NCI-H146 (cell line): ENCODE measurements at places on chromosomes 7 and 10.

- DNase-seq, result no peak
Measured at GRCh38 chr10:28184810-28185209, 118.1 kb downstream of the MPP7 start.

DNA sequence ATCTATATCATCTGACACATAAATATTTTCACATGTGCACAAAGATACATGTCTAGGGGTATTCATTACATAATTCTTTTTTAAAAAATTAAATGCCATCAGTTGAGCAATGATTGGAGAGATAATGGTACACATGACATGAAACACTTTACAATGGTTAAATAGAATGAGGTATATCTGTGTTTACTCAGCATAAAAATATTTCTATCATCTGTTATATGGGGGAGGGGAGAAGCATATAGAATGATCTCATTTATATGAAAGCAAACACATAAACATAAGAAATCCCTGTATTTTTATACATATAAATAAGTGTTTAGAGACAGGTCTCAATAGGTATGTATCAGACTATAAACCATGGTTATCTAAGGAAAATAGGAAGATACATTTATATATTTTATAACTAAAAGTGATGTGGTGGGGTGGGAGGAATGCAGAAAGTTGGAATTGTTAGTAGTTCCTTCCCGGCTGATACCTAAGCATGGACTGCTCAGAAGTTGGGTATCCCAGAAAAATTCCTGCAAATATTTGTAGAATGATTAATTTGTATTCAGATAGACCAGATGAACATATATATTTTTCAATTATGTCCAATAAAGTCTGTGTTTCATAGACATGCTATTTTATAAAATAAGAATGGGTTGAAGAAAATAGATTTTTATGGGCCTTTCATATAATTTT, 75.1 kb downstream of the SHOC2 start:
- no peak for DNase-seq

DNA sequence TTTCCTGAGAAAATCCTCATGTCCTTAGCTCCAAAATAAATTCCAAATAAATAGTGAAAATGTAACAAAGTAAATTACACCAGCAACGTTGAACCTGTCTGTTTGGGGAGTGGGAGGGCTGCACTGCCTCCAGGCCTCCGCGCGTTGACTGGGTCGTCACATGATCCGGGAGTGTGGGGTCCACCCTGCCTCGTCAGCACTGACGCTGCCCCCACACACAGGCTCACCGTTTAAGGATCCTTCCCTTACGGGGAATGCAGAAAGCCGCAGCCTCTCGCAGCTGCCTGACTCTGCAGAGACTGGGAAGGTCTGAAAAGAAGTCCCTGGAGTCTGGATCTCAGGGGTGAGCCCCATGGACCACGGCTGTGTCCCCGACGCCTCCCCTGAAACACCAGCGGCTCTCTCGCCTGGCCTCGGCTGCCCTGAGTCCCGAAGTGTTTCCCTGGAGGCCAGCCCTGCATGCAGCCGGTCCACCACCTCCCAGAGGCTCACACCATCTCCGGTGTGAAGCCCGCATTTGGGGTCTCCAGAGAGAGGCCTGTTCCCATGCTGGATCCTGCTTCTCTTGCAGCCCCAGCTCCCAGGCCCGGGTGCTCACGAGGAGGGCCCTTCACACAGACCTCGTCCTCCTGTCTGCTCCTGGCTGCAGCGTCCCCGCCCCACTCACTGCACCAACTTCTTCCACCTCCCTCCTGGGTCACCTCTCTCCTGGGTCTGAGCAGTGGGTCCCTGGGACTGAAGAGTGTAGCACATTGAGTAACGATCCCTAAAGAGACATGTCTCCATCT, 49.5 kb upstream of the ADGRA1 start:
- no peak for DNase-seq

DNA sequence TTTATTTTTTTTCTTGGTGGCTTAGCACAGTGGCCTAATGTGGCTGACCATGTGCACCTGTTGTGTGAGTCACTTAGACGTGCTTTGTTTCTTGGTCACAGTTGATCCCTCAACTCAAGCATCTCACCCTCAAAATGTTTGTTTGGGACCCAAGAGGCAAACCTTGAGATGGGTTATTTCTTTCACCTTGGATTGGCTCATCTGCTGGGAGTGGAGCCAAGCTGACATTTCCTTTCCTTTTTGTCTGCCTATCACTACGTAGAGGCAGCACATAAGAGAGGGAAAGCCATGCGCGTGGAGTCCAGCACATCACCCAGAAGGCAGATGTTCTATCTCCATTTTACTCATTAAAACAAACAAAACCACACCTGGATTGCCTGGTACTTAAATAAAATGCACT, 6.4 kb upstream of the PRKCQ start:
- no peak for DNase-seq

DNA sequence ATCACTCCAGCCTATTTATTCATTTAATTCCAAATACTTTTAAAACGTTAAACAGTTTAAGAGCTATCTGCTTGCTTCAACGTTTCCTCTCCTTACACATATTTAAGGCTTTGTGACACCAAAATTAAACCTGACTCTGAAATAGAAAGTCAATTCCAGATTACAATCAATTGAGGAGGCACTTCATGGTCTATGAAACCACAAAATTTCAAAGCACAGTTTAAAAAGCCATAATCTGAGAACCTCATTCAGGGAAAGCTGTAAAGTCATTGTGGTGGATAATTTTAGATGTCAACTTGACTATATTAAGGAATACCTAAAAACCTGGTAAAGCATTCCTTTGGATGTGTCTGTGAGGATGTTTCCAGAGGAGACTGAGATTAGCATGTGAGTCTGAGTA, 6.2 kb downstream of the SNX13 start:
- DNase-seq, result no peak

- no peak for DNase-seq
Measured at GRCh38 chr7:127578711-127579275, 6.6 kb downstream of the GCC1 start.

GRCh38 chr7:87513735-87514335, 38.4 kb upstream of the ABCB4 start:
- no peak for DNase-seq

- DNase-seq, result peak; percentile 90
Measured at GRCh38 chr10:97334370-97335175, at the start of gene FRAT2. TSS of gene FRAT2 (minus strand) at chr10:97334729. CDS start at chr10:97334572, 157 bp downstream.

GRCh38 chr7:4225881-4226523, 456.1 kb upstream of the FOXK1 start:
- peak; percentile 80 for DNase-seq

DNA sequence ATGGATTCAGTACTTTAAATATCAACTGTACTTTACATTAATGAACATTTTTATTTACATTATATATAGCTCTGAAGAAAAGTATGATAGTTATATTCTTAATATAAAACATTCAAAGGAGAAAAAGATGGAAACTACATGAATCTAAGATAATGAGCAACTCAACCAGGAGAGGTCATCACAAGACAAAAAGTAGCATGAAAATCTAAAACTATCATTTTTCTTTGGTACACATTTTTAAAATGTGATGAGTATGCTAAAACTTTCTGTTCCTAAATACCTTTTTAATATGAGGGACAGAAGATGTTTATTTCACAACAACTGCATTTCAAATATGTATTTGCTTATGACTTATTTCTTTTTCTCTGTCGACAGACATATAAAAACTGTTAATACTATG, 2.4 kb downstream of the CNTNAP2 start:
- no peak for DNase-seq

DNA sequence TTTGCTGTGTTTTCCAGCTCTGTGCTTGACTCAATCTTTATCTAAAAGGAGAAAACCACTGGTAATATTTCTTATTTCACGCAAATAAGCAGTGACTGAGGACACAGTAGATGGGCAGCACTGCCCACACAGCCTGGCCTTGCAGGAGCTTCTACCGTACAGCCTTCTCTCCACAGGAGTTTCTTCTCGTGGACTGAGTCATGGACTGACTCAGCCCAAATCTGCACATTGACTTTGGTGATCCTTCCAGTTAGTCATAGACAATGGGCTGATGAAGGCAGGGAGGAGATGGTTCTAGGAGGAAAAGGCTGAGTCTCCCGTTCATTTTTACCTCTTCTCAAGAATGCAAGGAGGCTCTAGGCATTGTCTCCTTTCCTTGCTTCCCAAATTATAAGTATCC, 200.7 kb downstream of the RAPGEF5 start:
- DNase-seq, result no peak

DNA sequence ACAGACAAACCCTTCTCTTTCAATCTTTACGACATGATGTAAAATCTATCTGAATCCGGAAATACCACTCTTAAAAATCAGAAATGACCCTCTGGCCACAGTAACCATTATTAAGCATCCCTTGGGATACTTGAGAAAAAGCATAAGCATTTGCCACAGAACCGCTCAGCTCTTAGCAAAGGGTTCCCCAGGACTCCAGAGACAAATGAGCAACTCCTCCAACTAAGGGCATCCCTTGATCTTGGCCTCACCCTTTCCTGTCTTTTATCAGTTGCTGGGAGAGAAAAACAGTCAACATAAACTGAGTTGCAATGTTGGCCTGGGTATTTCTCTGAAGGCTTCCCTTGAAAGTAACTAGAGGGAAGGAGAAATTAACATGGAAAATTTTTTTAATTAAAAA, 3.5 kb downstream of the PDLIM1 start:
- DNase-seq, result no peak

DNA sequence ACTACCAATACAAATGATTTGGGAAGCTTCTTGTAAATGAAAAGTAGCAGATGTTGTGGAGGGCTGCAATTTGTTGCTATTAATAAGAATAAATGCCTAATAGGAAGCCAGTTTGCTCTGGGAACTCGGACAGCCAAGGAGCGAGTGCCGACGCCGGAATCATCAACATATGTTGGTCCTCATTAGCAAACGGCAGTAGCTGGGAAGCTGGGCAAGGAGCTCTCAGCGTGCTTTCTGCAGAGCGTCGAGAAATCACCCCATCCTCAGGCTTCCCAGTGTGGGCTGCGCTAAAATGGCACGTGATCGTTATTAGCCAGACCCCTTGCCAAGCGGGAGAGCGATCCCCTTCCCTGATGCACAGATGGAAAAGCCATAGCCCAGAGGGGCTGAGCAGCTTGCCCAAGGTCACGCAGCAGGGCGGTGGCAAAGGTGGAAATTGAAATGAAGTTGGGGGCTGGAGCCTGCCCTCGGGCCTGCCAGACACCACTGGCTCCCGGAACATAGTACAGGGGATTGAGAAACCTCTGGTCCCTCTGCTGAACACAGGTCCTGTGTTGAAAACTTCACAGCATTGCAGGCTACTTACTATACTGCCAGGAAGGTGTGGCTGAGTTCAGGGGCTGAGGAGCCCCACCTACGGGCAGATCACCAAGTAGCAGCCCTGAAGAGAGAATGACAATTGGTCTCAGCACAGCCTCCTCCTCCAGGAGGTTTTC, 326.9 kb downstream of the PLXNA4 start:
- DNase-seq, result no peak

DNA sequence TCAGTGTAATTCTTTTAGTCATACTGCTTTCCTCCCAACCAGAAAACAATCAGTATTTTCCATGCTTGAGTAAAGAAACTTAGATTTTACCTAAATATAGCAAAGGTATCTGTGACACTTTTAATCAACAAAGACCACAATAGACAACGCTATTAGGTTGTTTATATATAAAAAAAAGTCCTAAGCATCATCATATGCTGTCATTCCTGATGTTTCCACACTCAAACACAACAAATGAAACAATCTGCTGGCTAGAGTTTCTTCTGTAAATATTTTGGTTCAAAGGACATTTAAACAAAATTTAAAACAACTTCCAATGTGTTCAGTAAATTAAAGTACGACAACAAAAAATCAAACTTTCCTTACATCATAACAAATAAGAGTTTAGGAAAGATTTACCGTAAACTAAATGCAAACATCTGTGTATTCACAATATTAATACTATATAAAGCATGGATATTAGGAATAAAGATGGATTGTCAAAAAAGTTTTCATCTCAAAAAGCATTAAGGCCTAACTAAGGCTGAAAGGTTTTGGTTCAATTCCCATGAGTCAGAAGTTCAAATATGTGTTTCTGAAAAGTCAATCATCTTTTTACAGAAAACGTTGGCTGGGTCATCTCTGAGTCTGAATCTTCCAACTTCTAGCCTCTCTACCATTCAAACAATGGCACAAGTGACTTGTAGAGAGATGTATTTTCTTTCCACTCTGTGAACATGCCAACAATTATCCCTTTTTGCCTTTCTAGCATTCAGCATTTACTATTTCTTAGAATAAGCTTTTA, 157.1 kb downstream of the CRPPA start:
- no peak for DNase-seq

- no peak for DNase-seq
Measured at GRCh38 chr7:92100534-92100933, 33.7 kb downstream of the CYP51A1 start.

DNA sequence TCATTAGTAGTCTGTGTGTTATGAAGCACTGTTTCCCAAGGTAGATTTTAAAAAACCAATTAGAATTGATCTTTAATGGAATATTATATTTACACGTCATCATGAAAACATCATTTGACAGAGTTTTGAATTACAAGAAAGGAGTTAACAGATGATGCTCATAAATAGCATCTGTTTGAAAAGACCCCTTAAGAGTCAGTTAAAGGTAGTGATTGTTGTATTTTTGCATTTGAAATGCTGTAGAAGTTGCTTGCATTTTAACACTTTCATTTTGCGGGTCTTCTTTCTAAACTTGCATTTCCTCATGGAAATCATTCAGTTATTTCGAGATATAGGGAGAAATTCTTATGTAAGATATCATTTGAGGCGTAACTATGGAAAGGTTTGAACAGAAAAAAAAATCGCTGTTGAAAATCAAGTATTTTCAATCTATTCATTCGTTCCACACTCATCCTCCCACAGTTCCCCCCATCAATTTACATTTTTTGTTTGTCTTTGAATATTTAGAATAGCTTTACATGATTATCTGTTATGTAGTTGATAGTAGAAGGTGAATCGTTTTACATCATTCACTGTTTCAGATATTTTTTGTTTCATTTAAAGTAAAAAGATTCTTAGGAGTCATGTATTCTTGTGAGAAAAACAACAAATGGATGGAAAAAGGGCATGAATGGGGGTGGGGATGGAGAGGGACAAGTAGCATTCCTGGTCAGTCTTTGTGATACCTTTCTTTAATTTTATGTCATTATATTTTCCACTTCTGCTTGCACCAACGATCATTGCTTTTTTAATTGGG, 3.0 kb upstream of the SKIDA1 start:
- no peak for DNase-seq

GRCh38 chr7:32519763-32520162, 24.5 kb downstream of the AVL9 start:
- no peak for DNase-seq

GRCh38 chr7:86784765-86785164, 141.1 kb downstream of the GRM3 start:
- no peak for DNase-seq

DNA sequence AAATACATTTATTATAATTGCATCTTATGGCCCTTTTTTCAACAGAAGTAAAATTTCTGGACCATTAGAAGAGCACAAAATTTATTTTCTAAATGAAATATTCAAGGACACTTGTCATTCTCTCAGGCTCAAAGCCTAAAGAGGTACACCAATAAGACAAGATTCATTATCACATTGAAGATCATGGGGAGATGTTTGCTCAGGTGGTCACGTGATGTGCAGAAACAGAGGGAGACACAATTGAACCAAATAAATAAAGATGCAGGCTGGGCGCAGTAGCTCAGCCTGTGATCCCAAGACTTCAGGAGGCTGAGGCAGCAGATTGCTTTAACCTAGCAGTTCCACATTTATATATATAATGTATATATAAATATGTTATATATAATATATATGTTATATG, 53.2 kb upstream of the TMEM254 start:
- no peak for DNase-seq

GRCh38 chr7:9120331-9120730, 686.9 kb downstream of the NXPH1 start:
- DNase-seq, result no peak
